ENCODE measurements at places on chromosomes 16 and 17. TPM values are rescaled to one million over a fixed set of nuclear protein-coding genes. Genes with fewer than 3 reads are reported as not detected.

The KCTD19 gene
- total RNA-seq, result not detected

The SETD6 gene
- total RNA-seq, result 10.7 TPM

The NLRC3 gene
- total RNA-seq, result 1.0 TPM

The KRTAP17-1 gene
- total RNA-seq, result not detected

The ACSM5 gene
- 3.6 TPM for total RNA-seq

The TEX19 gene
- total RNA-seq, result not detected

- DNase-seq, result no peak
These were observed 32.1 kb downstream of the ABR start for GRCh38 chr17:1147664-1148063.

DNA sequence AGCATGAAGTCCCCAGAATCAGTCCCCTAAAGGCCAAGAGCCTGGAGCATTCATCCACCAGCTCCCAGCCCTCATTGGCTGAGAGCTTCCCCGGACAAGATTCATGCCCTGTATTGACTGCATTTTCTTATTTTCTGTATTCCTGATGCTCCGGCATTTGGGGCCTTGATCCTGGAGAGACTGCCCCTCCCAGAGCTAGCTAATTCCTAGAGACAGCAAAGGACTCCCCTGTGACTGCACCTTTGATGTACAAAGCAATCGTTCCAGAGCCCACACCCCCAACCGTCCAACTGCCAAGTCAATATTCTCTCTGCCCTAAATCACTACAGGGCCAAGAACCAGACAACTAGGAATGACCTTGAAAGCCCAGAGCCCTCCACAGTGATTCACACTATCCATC is 93.4 kb upstream of the CDH5 start:
- DNase-seq, result no peak

- peak; percentile 90 for DNase-seq
These were observed at the start of gene MSL1 for GRCh38 chr17:40121181-40122135. TSS of gene MSL1 (plus strand) at chr17:40121971. CDS start at chr17:40122613, 642 bp downstream.

GRCh38 chr17:4475463-4475862 is 23.2 kb upstream of the SPNS2 start:
- no peak for DNase-seq

GRCh38 chr16:81095953-81096714 is at the start of gene GCSH:
TSS of gene GCSH (minus strand) at chr16:81096395. CDS start at chr16:81096278, 117 bp downstream.
- peak; percentile 100 for DNase-seq

DNA sequence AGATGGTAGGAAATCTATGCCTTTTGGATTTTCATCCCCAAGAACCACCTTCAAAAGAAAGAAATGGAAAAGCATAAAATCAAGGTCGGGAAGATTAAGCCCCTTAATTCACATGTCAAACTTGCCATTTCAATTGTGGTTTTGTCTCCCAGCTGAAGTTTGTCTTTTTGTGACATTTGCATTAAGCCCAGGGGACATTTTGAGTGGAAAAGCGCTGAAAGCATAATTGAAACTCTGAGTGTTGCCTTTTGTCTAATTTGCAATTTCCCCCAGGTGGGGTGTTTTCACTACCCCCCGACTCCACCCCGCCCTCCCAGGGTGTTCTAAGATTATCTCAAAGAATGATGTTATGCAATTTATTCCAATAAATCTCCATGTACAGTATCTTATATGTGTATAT is 396.2 kb downstream of the CDH13 start:
- DNase-seq, result no peak

DNA sequence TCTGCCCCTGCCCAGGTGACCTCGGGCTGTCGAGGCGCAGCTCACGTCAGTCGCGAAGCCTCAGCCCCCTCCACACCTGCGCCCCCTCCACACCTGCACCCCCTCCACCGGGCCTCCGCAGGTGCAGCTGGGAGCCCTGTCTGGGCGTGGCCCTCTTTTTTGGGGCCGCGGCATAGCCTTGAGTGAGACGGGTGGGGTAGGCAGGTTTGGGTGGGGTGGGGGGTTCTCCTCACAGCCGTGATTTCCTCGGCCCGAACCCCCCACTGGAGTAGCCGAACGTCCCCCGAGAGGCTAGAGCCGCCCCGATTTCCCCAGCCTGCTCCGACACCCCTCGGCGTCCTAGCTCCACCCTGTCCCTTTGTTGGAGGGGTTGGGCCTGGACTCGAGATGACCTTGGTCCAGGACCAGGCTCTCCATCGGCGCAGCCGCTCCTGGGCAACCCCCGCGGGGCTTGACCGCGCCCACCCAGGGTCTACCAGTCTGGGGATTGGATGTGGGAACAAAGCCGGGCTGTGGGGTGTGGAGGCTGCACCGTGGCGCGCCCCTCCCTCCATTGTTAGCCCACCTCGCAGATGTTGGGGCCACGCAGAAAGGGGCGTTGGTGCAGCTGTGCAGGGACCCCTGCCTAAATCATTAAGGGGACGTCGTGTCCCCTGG is 626 bp downstream of the TUBB3 start:
- DNase-seq, result no peak

DNA sequence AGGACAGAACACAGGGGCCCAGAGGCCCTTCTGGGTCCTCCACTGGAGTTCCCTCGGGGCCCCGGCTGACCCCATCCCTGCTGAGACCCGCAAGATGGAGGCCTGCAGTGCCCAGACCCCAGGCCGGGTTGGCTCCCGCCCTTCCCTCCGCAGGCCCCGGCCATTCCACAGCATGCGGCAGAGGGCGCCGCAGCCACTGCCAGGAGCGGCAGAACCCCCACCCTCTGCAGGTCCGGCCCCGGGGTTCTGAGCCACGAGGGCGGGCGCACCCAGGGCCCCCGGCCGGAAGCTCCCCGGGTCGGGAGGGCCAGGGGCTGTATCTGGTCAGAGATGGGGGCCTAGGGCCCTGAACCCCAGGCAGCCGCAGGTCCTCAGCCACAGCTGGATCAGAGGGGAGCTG is 2.4 kb upstream of the PERCC1 start:
- no peak for DNase-seq

DNA sequence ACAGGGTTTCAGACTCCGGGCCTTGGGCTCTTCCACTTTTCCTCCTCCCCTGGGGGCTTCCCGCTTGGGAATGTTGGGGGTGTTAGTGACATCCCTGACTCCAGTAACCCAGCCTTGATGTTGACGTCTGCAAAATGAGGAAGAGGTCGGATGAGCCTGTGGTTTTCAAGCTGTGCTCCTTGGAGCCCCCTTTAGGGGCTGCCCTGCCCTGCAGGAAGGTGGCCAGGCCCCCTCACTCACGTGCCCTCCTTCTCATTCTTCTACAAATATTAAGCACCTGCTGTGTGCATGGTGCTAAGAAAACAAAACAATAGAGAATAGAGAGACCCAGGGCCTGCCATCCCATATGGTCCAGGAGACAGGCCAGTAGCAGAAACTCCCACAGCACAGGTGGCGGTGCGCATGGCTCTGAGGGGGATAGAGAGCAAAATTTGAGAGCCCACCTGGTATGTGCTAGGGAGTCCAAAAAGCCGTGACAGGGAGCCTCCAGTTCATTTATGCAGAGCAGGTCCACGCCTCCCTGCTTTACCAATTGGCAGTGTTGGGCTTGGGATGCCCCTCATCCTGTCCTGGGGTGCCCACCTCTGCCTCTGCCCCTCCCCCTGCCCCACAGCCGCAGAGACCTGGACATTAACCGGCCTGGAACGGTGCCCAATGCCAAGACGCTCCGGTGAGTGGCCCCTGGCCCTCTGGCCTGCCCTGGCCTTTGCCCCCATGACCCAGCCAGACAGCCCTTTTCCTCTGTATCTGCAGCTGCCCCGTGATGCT is 7.4 kb downstream of the NDRG4 start:
- DNase-seq, result peak; percentile 23

GRCh38 chr17:70772761-70773160 is 603.4 kb downstream of the KCNJ2 start:
- no peak for DNase-seq

- no peak for DNase-seq
These were observed 84.5 kb upstream of the CORO6 start for GRCh38 chr17:29707212-29707571.

DNA sequence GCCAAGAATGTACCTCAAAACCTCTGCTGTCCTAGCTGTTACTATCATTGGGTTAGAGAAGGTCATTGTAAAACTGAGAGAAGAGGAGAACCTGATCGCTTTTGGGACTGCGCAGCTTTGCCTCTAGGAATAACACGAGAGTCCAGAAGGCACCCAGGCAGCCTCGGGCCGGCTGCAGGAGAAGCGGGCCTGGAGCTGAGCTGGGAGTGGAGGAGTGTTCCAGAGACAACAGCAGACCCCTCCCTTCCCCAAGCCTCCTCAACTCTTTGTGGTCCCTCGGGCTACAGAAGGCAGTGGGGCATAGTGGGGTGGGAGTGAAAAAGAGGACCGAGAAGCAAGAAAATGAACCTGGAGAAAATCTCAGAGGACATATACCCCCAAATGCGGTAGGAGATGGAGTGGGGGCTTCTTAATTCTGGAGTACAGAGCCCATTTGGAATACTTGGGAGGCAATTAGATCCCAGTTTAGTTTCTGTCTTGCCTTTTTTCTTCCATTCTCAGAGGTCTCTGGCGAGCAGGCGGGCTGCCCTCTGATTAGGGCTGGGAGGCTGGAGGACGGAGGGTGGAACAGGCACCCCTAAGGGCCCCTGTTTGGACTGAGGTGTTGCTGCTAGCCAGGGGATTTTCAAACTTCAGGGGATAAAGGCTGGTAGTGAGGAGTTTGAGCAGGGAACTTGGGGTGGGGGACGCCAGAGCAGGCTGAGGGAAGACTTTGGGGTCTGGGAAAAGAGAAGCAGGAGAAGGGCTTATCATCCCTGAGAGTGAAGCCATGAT is 13.3 kb upstream of the HOXB2 start:
- DNase-seq, result no peak

- no peak for DNase-seq
These were observed 27.2 kb upstream of the METRNL start for GRCh38 chr17:83052241-83052564.

- DNase-seq, result no peak
These were observed 21.8 kb downstream of the NUDT7 start for GRCh38 chr16:77744141-77744540.

Measured in left cardiac atrium (tissue), 4 donors.